ENCODE measurements at places on chromosomes 1 and 21.

DNA sequence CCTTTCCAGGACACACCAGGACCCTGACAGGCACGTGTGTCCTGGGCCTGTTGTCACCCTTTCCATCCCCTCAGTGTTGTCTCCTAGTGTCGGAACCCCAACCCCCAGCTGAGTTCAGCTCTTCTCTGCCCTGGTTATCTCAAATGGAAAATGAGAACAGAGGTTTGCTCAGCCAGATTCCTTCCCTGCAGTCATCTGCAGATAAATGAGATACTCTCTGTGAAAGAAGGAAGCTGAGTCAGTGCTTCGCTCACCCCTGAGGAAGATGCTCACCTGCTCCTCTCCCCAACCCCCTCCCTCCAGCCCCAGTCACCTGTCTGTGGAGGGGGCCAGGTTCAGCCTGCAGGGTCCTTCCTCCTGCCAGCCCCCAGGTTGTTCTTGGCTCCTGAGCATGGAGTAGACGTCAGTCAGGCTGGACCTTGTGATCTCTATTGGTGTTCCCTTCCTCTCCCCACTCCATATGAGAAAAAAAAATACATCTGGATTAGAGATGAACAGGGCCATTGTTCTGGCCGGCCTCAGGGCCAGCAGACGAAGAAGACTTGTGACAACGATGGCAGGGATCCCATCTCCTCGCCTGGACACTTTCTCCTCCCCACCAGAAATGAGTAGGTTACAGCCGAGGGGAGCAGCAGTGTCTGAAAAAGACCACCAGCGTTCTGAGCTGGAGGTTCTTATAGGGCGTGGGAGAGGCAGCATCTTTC is 20.9 kb downstream of the PHGDH start:
- DNase-seq, result no peak

GRCh38 chr1:29858646-29859045 is 622.3 kb downstream of the PTPRU start:
- DNase-seq, result no peak

- no peak for DNase-seq
Measured at GRCh38 chr1:113455374-113455773, 65.1 kb downstream of the MAGI3 start.

GRCh38 chr1:61459345-61459744 is 265.6 kb downstream of the TM2D1 start:
- DNase-seq, result no peak

GRCh38 chr1:59238993-59239392 is 57.9 kb upstream of the FGGY start:
- DNase-seq, result no peak

- DNase-seq, result no peak
Measured at GRCh38 chr1:42266253-42267135, 68.5 kb downstream of the FOXJ3 start.

GRCh38 chr1:77056525-77056924 is 162.7 kb downstream of the PIGK start:
- no peak for DNase-seq

- DNase-seq, result peak; percentile 17
Measured at GRCh38 chr1:9653491-9654050, 2.0 kb downstream of the PIK3CD start.

GRCh38 chr1:70355111-70355407 is 537 bp upstream of the ANKRD13C start:
- DNase-seq, result no peak

- DNase-seq, result no peak
Measured at GRCh38 chr21:24375201-24375600, 1232.1 kb downstream of the MRPL39 start.

GRCh38 chr1:203867802-203868201 is 6.4 kb downstream of the SNRPE start:
- no peak for DNase-seq
